ENCODE measurements at places on chromosomes 1 and 21.
A peak's percentile ranks its signal among the peaks of the same experiment; 100 is the strongest.

- no peak for DNase-seq
- no peak overlapping the region for H3K4me3 ChIP-seq
- H3K36me3 ChIP-seq: no peaks in the 10 kb centered on the region
- H3K4me1 ChIP-seq: no peaks in the 10 kb centered on the region
These were observed 254.7 kb downstream of the LRRIQ3 start for GRCh38 chr1:73943270-73943669.

DNA sequence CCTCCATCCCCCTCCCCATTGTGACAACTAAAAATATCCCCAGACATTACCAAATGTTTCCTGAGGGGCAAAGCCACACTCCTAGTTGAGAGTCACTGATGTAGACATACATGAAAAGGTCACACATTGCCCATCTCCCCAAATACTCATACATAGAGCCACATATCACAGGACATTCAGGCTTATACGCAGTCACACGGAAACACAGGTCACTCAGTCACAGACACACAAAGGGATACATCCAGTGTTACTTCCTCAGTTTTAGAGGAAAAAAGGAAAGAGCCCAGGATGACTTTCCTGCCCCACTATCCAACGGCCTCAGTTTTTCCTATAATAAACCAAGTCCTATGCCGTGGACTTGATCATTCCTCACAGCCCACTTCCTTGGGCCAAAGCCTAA lies 1.9 kb downstream of the SLC39A1 start:
- DNase-seq: no peak
- peak overlapping the region; percentile 97 for H3K27ac ChIP-seq
- no peak overlapping the region for H3K4me3 ChIP-seq

- H3K27me3 ChIP-seq: no peaks in the 10 kb centered on the region
- H3K36me3 ChIP-seq: no peaks in the 10 kb centered on the region
- no peak overlapping the region for H3K27ac ChIP-seq
- no peak for DNase-seq
- H3K4me1 ChIP-seq: peaks cover 31% of the 10 kb centered on the region
These were observed 153.6 kb downstream of the HIVEP3 start for GRCh38 chr1:41765152-41765551.

DNA sequence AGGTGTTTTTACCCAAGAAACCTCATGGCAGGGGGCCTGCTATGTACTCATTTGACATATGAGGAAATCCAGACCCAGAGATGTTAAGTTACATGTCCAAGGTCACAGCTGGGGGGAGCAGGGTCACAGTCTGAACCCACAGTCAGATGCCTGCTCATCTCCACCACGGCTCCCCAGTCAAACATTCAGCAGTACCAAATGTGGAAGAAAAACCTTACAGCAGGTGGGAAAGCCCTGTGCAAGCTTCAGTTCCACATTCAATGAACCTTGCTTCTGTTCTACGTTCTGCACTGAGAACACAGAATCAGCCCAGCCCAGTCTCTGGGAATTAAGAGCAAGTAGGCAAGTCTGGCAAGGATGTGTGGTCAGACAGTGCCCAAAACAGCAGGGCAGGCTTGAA lies 35.2 kb downstream of the LRP8 start:
- H3K4me3 ChIP-seq: no peak overlapping the region
- peaks cover 4% of the 10 kb centered on the region for H3K4me1 ChIP-seq

DNA sequence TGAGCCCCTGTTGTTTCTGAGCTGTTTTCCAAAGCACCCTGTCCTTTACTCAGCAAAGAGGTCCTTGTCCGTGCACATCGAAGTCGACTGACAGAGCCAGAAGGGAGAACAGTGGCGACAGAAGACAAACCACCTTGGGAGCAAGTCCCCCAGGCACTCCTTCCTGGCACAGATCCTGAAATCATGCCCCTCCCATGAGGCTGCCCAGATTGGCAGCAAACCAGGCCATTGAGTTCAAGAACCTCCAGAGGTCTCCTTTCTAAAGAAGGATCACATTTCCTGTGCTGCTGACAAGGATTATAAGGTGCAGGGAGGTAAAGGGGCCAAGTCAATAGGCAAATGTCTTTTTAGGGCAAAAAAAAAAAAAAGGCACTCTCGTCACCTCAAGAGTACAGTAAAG lies 84.7 kb upstream of the HIVEP3 start:
- no peaks in the 10 kb centered on the region for H3K36me3 ChIP-seq
- no peaks in the 10 kb centered on the region for H3K4me1 ChIP-seq
- H3K4me3 ChIP-seq: no peak overlapping the region

- no peaks in the 10 kb centered on the region for H3K36me3 ChIP-seq
- no peaks in the 10 kb centered on the region for H3K27me3 ChIP-seq
- no peak overlapping the region for H3K4me3 ChIP-seq
- no peaks in the 10 kb centered on the region for H3K4me1 ChIP-seq
- no peak overlapping the region for H3K27ac ChIP-seq
These were observed 146.7 kb downstream of the KCNT2 start for GRCh38 chr1:196461521-196461920.

GRCh38 chr1:157512036-157512969 lies 40.0 kb downstream of the FCRL5 start:
- H3K4me3 ChIP-seq: no peak overlapping the region
- H3K27me3 ChIP-seq: no peaks in the 10 kb centered on the region
- no peak overlapping the region for H3K27ac ChIP-seq
- no peaks in the 10 kb centered on the region for H3K36me3 ChIP-seq

Measured in upper lobe of left lung (tissue), 6 donors.